Liver (tissue), 10 donors: ENCODE measurements at places on chromosomes 16 and 17.

DNA sequence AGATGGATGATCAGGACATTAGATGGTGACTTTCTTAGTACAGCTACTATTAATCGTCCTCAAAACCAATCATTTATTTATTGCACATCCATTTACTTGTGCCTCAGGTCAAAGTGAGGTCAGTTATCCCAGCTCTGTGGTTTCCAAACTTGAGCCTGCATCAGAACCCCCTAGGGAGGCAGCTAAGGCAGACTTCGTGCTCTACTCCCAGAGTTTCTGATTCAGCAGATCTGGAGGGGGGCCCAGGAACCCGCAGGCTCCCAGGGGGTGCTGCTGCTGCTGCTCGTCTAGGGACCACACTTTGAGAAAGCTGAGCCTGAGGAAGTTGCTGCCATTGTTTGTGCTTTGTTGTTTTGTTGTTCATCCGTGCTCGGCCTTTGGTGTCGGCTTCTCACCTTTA is 44.0 kb upstream of the CLEC18B start:
- DNase-seq = no peak

GRCh38 chr16:1723450-1724147 is 17.6 kb downstream of the MAPK8IP3 start:
- DNase-seq = peak; percentile 62

GRCh38 chr17:52828621-52829020 is 670.1 kb upstream of the CA10 start:
- DNase-seq = no peak

DNA sequence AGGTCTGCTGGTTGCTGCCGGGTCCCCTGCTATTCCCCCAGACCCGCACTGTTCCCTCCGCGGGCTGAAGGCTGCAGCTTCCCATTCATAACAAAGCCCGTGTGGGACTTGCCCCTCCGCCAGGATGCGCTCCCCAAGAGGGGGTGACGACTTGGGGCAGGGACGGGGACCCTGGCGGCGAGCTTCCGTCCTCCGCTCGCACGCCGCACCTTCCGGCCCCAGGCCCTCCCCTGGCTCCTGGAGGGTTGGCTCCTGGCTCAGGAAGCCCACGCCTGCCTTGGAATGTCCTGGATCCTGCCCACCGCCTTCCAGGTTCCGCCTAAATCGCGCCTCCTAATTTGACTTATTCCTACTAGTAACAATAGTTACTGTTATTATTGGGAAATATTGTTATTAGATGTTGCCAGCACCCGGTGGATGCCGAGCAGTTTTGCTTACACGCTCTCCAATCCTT is 1.1 kb upstream of the TFAP4 start:
- peak; percentile 56 for DNase-seq

GRCh38 chr16:14378689-14379467 is 251.2 kb downstream of the PARN start:
- DNase-seq = no peak

DNA sequence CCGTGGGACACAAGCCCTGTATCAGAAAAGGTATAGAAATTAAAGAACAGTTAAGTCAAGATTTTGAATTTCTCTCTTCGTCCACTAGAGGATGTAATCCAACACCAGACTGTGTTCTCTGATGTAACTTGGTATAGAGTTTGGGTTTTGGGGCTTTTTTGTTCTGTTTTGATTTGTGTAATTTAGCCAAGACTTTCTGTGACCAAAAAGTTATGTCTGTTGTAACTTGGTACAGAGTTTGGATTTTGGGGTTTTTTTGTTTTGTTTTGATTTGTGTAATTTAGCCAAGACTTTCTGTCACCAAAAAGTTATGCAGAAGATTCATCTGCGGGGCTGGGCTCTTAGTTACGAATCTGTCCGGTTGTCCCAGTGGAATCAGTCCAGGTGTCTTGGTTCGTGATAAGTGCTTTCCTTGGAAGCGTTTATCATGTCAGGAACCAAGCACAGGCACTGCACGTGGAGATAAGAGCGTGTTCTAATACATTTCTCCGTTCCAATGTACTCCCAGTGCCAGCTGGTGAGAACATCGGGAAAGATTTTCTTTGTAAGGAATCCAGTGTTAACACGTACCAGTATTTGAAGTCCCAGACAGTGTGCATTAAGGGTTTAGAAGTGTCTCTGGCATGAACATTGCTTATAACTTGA is 44.1 kb upstream of the SEC14L1 start:
- no peak for DNase-seq

GRCh38 chr17:7644775-7645174 is 6.0 kb upstream of the ATP1B2 start:
- no peak for DNase-seq

GRCh38 chr16:11016993-11017392 is 72.6 kb downstream of the CLEC16A start:
- no peak for DNase-seq

DNA sequence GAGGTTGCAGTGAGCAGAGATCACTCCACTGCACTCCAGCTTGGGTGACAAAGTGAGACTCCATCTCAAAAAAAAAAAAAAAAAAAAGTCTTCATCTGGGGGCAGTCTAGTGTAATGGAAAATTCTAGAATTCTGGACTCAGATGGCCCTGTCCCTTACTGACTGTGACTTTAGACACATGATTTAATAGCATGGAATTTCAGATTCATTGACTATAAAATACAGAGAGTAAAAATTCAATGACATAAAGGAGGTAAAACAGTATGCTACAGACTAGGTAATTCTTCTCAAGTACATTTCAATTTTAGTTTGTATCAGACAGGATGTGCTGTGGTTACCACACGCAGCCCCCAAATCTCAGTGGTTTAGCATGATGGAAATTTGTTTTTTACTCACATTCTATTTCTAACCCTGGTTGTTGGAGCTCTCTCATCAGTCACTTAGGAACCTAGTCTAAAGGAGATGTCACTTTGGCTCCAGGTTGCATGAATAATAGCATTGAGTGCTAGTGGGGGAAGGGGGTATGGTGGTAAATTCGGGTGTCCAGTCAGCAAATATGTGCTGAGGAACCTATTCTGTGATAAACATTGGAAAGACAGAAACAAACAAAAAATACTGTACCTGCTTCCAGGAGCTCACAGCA is 444.0 kb downstream of the XYLT1 start:
- DNase-seq = no peak

- no peak for DNase-seq
These were observed 24.8 kb downstream of the MNT start for GRCh38 chr17:2376107-2376506.

GRCh38 chr16:27179500-27180072 is 23.7 kb upstream of the KDM8 start:
- DNase-seq = peak; percentile 84

- DNase-seq = no peak
These were observed 138.3 kb downstream of the SOCS1 start for GRCh38 chr16:11117576-11118211.

DNA sequence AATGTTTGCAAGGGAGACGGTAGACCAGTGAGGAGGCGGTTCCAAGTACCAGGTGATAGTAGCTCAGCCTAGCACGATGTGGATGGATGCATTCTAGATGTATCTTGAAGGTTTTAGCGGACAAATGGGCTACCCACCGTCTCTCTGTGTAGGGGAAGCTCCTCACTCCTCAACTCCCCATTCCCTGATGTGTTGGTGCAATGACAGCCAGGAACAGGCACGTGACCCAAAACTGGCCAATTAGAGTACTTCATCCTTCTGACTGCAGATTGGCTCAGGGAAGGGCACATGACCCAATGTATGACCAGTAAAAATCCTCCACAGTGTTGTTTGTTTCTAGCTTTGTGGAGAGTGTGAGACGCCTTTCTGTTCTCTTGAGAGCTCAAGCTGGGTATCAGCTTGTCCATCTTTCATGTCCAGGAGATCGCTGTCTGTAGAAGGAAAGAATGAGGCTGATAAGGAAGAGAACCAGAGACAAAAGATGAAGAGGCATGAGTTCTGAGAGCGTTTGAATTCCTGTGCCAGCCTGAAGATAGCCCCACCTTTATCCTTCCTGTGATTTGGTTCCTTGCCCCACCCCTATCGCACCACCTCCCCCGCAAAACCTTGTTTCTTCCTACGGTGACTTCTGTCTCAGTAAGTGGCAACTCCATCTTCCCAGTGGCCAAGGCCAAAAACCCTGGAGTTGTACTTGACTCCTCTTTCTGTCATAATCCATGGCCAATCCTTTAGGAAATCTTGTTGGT is 2.3 kb upstream of the BORCS6 start:
- peak; percentile 78 for DNase-seq

DNA sequence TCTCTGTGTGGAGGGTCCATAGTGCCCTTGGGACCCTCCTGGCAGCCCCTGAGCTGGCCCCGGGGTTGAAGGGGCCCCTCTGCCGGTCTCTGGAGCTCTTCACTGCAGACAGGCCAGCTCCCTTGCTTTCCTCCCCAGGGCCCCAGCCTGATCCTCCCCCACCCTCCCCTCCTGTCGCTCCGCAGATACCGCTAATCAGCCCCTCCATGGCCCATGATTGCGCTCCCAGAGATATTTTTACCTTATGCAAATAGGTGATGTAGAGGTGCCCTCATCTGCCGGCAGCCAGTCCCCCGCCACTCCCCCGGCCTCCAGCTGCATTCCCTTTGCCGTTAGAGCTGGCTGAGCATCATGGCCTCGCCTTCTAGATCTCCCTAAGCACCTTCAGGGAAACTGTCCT is 9.2 kb downstream of the MMP15 start:
- DNase-seq = no peak

GRCh38 chr16:89369266-89369895 is 121.0 kb downstream of the ANKRD11 start:
- no peak for DNase-seq

- no peak for DNase-seq
These were observed at the start of gene NOS2 for GRCh38 chr17:27800522-27800921. Gene NOS2, minus strand, starts transcription at chr17:27800529. Its CDS starts 1,720 bp downstream, at chr17:27798809.

GRCh38 chr16:78660795-78661194 is 561.3 kb downstream of the WWOX start:
- DNase-seq = no peak

GRCh38 chr16:81004646-81005353 is 1.9 kb downstream of the CMC2 start:
- no peak for DNase-seq

- DNase-seq = no peak
These were observed 8.8 kb downstream of the GPR139 start for GRCh38 chr16:20064931-20065330.

- DNase-seq = no peak
These were observed 8.4 kb upstream of the CLDN9 start for GRCh38 chr16:3004319-3004718.

- no peak for DNase-seq
These were observed 1125.7 kb upstream of the GOT2 start for GRCh38 chr16:59859676-59860402.

DNA sequence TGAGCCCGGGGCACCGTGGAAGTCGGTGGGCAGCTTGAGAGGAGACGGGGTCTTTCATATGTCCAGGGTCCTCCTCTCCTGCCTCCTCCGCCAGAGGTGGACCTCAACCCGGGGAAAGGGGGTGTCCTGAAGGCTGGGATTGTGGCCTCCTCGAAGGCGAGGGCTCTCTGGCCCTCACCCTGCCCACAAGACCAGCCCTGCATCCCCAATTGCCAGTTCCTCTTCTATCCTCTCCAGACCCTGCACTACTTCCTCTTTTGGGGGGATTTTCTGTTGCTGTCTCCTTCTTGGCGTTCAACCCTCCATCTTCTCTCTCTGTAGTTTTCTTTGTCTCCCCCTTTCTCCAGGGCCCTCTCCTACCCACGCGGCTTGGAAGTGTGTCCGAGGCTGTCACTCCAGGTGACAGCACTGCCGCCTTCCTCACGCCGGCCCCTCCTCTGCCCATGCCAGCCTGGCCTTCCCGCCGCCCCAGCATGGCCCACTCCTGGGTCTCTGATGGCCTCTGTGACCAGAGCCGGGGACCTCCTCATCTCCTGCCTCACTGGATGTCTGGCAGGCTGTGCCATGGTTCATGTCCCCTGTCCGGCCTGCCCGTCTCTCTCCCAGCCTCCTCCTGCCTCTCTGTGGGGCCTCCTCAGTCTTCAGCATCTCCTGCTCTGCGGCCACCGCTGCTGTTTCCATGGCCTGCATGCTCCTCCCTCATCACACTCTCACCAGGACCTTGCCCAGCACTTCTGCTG is 2.4 kb upstream of the ITGAX start:
- no peak for DNase-seq
